Activated naive CD4-positive, alpha-beta T cell treated with anti-CD3 and anti-CD28 coated beads for 36 hours (primary cell): ENCODE measurements at places on chromosomes 16 and 17.

GRCh38 chr16:84086341-84086740, 30.4 kb downstream of the MBTPS1 start:
- no peak for DNase-seq

- DNase-seq, result no peak
Observed at GRCh38 chr17:40915199-40915661, 22.2 kb downstream of the KRT23 start.

DNA sequence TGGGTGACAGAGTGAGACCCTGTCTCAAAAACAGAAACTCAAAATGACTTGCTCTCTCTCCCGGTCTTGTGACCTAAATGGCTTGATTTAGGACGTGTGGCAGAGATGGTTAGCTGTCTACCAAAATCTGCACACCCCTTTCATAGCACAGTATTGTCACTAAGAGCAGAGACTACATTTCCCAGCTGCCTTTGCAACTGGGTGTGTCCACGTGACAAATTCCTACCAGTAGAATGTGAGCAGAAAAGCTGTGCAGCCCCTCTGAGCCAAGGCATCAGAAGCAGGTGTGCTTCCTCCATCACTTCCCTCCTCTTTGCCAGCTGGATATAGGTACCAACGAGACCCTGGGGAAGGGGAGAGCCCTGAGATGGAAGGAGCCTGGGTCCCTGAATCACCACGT, 25.5 kb downstream of the GPR142 start:
- no peak for DNase-seq

DNA sequence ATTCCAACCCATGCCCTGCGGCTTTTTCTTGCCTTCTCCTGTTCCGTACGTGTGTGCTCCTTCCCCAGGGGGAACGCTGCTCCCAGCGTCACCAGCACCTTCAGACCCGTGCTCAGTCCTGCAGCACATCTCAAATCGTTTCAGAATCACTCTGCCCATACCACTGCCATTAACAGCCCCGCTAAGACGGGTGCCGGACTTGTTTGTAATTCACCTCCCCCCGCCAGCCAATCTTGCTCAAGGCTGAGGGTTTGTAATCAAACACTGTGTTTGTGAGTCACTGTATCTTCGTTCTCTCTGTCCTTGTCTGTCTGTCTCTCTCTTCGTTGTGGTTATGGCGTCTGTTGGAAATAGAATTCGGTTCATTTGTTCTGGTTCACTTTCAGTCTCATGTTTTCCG, 17.3 kb downstream of the CARD14 start:
- no peak for DNase-seq

GRCh38 chr16:84540194-84540593, 35.7 kb upstream of the MEAK7 start:
- DNase-seq, result no peak

GRCh38 chr16:79914961-79915720, 314.6 kb upstream of the MAF start:
- DNase-seq, result no peak

DNA sequence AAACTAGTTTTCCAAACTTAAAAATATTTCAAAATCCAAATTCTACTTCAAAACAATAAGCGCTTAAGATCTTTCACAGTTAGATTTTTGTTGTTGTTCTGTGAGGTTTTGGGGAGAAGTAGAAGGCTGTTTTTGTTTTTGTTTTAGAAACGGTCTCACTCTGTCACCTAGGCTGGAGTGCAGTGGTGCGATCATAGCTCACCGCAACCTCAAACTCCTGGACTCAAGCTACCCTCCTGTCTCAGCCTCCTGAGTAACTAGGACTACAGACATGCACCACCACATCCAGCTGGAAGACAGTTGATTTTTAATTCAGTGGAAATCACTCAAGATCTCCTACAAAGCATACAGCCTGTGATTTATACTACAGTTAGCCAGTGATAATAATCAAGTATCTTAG, 2.7 kb downstream of the SHCBP1 start:
- DNase-seq, result no peak

GRCh38 chr16:1621851-1622250, 9.7 kb downstream of the CRAMP1 start:
- no peak for DNase-seq

DNA sequence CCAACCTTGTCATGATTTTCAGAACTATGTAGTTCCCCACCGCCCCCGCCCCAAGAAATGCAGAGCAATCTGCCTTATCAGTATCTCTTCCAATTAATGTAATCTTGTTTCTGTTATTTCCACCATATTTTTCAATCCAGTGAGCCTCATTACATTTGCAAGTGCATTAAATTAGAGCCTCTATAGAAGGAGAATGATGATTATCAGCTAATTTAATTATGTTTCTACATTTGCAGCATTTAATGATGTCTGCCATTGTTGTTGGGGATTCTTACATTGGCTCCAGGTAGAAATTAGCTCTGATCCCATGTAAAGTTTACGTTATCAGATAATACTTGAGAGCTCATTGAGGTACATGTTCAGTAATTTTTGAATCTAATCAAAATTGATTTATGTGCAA, 707.0 kb upstream of the RBFOX1 start:
- no peak for DNase-seq

- DNase-seq, result peak; percentile 37
Observed at GRCh38 chr17:35879773-35880654, at the start of gene CCL5. TSS of gene CCL5 (minus strand) at chr17:35880360.

- peak; percentile 56 for DNase-seq
Observed at GRCh38 chr17:76716146-76716838, 5.5 kb upstream of the MXRA7 start.

GRCh38 chr16:84095466-84095865, 21.3 kb downstream of the MBTPS1 start:
- DNase-seq, result no peak

DNA sequence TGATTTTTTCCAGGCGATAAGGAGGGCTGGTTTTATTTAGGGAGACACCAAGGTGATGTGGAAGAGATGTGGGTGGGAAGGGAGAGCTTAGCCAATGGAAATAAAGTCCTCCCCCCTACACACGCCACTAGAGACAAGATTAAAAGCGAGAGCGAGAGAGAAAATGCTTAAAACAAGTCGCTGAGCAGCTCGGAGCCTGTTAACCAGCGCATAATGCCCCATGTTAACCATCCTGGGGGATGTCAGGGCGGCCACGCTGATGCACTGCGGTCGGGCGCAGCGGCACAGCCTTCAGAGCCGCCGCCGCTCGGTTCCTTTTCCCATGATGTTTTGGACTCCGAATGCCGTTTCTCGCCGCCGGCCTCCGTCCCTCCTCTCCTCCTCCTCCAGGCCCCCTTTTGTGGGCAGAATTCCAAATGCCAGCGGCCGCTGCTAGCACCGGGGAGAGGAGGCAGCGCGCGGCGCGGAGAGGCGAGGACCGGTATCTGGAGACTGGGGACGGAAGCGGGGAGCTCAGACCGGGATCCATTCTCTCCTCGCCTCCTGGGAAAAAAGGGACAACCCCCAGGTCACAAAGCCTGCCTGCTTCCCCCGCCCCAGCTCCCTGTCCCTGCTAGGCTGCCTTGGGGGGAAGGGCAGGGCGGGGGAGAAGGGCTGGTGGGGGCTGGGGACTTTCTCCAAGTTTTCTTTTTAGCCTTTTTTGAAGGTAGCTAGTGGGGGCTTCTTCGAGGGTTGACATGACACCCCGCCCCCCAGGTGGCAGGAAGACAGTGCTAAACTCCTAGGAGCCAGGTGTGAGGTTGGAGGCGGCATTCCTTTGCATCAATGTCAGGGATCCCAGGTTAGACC, 98.1 kb upstream of the CCL2 start:
- no peak for DNase-seq

GRCh38 chr16:71792176-71792575, 16.5 kb downstream of the AP1G1 start:
- no peak for DNase-seq

DNA sequence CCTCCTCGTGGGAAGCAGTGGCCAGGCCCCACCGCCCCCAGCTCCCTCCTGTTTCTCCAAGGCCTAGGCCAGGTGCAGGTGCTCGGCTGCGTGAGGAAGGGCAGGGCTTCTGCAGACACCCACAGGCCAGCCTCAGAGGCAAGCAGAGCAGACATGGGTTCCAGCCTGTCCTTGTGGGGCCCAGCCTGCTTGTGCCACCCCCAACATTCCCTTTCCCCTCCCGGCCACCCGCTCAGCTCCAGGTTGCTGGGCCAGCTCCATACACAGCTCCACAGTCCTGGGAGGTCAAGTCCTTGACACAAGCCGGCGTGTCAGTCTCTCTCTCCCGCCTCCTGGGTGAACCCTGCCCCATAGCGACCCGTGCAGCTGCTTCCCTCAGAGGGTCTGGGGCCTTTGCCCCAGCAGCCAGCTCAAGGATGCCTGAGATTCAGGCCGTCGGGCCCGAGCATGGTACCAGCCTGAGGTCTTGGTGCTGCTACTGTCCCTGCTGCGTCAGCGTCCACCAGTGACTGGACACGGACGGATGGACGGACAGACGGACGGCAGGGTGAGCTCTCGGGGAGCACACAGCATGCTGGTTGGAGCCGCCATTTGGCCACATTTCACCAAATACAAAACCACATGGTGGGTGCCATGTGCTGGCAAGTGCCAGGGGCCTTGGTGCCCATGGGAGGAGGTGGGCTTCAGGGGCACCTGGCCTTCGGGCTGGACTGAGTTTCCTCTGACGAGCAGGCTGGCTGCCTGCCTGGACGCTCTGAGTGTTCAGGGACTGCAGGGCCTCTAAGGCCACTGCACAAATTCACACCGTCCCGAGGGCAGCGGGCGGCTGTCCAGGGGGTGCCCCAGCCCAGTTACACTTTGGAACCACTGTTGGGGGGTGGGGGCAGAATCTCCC, 8.0 kb downstream of the SECTM1 start:
- no peak for DNase-seq

DNA sequence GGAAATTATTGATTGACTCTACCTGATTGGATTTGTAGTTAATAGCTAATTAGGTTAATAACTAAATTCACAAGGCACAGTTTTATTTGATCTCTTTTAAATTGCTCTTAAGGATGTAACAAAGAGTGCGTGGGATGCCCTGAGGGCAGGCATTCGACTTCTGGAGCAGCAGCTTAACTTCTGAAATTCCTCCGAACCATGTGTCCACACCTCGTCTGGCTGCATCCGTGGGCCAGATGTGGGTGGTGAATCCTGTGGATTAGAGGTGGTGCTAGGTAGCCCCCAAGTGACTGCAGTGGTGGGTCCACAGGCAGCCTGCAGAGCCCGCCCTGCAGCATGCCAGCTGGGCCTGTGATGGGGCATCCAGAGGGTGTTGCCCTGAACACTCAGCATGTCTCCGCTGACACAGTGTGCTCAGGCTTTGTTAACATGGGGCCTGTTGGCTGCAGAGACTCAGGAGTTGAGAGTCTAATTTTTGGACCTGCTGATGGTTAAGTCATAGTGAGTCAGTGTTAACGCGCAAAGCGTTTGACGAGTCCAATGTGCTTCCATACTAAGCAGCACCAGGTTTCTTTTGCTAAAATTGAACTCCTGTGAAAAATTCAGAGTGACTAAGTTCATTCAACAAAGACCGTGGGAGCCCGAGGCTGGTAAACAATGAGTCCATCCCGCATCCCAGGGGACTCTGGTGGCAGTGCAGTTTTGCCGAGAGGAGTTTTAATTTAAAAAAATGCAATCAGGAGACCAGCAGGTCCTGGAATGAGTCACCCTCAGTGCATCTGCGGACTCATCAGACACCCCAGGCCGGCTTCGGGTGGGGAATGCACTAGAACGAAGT, 3.8 kb upstream of the NPB start:
- DNase-seq, result no peak

GRCh38 chr16:66326991-66327513, 39.4 kb upstream of the CDH5 start:
- DNase-seq, result no peak

DNA sequence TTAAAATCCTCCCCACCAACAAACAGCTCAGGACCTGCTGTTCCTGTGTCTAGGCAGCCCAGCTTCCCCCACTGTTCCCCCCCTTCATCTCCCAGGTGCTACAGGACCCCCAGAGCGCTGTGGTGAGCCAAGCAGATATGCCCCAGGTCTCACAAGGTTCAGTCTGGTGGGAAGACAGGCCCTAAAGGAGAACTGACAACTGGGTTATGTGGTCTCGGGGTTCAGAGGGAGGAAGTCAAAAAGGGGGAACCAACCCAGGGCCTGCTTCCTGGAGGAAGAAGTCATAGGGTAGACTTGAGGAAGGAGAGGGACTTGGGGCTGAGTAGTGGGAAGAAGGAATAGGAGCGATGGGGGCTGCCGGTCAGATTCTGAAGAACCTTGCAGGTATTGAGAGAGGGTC, 2.6 kb downstream of the RIPOR1 start:
- no peak for DNase-seq

- peak; percentile 34 for DNase-seq
Observed at GRCh38 chr17:28372203-28372944, 880 bp downstream of the SARM1 start.

- DNase-seq, result no peak
Observed at GRCh38 chr16:84292011-84292410, 2.7 kb upstream of the WFDC1 start.

DNA sequence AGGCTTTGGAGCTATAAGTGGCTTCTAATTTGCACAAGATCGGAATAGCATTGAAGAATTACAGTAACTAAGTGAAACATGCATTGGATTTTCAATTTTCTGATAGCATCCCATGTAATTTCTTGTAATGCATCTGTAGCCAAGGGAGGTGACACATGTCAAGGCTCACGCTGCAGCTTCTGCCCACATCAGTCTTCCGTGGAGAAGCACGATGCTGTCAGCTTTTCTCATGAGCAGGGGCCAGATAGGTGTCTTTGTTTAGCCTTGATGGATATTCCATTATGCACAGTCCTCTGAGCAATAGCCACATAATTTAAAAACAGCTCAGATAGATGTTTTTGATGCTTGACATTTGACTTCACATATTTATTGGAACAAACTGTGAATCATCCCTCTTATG, 1046.9 kb upstream of the EEF2KMT start:
- DNase-seq, result no peak

DNA sequence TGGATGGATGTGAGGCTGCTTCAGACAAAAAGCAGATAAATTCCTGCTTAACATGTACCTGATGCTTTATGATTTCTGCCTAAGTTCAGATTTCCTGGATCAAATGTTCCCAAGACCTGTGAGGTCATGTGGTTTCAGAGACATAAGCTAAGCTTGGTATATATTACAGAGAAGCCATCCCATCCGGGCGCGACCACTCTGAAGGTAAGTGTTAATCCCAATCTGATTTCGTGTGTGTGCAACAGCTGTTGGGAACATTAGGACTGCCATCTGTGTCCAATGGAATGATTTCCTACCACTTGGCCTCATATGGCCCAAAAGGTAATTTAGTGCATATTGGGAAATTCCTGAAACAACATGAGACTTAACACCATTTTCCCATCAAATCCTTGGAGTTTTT, 199.1 kb downstream of the HS3ST3B1 start:
- DNase-seq, result no peak

GRCh38 chr17:57597531-57598453, 147.3 kb downstream of the CCDC182 start:
- DNase-seq, result peak; percentile 72

GRCh38 chr16:74461826-74462225, 40.5 kb upstream of the CLEC18B start:
- DNase-seq, result no peak

DNA sequence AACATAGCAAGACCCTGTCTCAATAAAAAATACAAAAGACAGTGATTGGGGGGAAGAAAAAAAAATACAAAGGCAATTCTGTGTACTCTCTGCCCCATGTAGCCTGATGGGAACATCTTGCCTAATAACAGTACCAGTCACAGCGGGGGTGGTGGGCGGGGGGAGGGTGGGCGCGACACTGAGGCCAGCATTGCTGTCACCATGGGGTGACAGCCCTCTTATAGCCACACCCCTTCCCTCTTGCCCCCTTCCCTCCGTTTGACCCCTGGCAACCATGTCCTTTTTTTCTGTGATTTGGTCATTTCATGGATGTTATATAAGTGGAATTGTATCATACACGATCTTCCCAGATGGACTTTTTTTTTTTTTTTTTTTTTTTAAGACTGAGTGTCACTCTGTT, 80.9 kb downstream of the DNAH17 start:
- no peak for DNase-seq
